A172 (cell line): ENCODE measurements at places on chromosomes 1 and 21. TPM values are rescaled to one million over a fixed set of nuclear protein-coding genes. Genes with fewer than 3 reads are reported as not detected.

TNFRSF25 gene
- total RNA-seq = 5.1 and 6.2 TPM in 2 replicates

SLAMF8 gene
- total RNA-seq = 0.48 TPM in 1 of 2 replicates, not detected in the other

CFAP74 gene
- not detected in 2 replicates for total RNA-seq

SLC9C2 gene
- not detected in 2 replicates for total RNA-seq

IGSF21 gene
- total RNA-seq = not detected in 2 replicates

TAF12 gene
- 15.4 and 17.4 TPM in 2 replicates for total RNA-seq
